ENCODE measurements at places on chromosomes 2 and 18.

- no peak for DNase-seq
Observed at GRCh38 chr2:11550302-11550701, 16.5 kb downstream of the GREB1 start.

DNA sequence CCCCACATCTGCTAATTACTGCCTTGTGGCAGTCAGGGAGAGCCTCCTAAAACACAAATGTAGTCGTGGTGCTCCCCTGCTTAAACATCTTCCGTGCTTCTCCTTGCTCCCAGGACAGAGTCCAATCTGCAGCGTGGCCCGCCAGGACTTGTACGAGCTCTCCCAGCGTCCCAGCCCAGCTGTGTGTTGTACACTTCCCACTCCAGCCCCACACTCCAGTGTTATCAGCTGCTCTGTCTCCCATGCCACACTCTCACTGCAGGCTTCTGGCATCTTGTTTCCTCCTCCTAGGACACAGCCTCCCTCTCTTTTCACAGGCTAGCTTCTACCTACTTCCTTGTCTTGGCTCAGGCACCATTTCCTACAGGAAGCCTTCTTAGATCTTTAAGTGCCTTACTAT, 199.4 kb downstream of the ALPK2 start:
- no peak for DNase-seq

DNA sequence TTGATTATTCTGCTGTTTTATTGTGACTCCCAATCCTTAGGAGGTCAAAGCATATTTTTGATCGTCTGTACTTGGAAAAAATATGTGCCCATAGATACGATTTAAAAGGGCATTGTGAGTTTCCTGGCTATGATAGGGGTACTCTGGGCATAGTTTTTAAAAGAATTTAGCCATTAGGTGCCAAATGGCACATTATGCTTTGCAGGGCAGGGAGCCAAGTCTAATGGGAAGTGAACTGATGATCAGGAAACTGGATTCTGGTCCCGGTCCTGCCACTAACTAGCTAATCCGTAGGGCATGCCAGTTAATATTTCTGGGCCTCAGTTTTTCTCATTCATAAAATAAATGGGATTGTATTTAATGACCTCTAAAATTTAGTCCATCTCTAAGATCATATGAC, 189.3 kb downstream of the LTBP1 start:
- no peak for DNase-seq

DNA sequence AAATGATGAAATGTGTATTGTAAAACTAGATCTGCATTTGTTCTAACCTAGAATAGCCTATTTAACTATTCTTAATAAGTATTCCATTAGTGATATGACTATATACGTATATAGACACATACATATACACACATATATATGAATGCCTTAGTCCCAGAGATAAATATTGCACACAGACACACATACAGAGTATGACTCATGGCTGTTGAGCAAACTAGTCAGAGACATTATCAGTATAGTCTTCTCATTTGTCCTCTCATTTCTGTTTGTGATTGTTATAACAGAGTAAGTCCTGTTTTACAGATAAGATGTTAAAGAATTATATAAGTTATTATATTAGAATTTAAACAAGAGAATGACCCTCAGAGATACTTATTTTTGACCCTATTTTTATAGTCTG, 202.5 kb downstream of the CCDC102B start:
- DNase-seq = no peak

DNA sequence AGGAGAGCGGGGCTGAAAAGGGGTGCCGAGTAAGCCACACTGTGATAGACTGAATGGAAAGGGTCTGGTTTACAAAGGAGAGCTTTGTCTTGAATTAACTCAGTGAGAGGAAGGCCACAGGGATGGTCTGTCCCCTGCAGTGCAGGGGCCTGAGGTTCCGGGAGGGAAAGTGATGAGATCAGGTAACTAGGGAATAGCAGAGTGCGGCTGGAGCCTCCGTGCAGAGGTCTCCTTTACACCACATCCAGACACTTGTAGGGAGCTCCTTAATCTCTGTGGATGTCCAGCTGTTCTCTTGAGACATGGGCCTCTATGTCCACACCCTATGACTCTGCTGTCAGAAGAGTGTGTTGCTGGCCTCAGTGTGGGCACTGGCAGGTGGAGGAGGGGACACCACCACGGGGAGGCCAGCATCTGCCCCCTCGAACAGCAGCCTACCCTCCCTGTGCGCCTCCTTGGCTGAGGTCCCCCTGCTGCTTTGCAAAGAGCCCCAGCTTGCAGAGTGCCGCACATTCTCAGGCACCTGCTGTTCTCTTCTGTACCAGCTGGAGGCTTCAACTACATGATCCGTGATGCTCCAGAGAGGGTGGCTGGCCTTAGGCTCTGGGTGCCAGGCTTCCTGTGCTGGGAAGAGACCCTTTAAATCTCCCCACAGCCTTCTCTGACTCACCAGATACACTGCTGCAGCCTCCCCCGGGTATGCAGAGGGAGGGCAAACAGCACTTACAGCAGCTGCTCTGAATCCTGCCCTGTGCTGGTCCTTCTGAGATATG, 25.9 kb downstream of the ENOSF1 start:
- DNase-seq = no peak

- DNase-seq = no peak
Observed at GRCh38 chr18:5979971-5980457, 84.7 kb upstream of the TMEM200C start.

DNA sequence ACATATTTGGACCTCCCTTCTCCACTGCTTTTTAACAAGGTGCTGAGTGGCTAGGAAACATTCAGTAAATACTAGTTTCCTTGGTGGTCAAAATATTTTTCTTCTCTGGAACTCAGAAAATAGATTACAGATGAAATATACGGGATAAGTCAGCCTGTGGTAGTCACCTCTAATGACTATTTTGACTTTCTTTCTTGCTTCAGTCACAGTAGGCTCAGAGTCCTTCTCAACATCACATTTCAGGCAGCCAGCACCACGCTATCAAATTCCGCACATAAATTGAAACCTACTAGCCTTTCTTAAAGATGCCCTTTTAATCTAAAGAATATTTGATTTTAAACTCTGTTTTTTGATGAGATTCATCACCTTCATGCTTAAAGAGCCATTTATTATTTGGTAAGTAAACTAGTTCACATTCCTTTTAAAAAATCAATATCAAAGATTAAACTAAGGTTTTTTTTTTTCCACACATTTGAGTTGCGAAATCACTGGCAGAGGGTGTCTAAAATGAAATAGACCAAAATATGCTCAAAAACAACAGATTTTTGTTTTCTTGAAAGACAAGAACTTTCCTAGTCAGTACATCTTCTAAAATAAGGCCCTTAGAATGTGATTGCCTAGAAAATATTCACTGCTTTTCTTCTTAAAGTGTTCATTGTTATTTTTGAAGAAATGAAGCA, 181.5 kb downstream of the NRXN1 start:
- no peak for DNase-seq

DNA sequence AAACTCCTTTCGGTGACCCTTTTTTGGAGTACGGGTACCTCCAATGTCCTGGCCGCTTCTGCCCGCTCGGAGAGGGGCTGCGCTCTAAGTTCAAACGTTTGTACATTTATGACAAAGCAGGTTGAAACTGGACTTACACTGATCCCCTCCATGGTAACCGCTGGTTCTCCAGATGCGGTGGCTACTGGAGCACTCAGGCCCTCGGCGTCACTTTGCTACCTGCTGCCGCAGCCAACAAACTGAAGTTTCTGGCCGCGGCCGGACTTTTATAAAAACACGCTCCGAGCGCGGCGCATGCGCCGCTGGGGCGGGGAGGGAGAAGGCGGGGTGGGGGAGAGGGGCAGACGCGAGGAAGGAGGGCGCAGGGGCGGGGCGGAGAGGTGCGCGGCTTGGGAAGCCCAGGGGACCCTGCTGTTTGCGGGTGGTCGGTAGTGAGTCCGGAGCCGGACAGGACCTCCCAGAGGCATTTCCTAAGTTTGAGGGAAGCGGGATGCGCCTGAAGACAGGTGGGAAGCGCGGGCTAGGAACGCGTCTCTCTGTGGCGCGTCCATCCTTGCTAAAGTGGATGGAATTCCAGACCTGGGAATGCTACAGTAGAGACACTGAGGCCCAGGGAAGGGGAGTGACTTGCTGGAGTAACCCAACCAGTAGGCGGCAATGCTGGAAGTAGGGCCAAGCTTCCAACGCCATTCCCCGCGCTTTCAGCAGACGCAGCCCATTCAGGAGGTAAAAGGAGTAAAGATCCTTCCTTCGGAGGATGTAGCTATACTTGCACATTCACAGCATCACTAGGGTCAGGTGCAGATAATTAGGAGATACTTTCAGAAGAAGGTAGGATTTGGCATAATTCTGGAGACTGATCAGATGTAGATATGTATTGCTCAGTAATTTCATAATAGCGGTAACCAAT, at the start of gene CXCR4:
CXCR4 (minus strand) TSS at position 241 of the 910 bp plus-strand sequence; CDS start at position 152, 89 bp downstream.
- no peak for DNase-seq

GRCh38 chr2:236302555-236302954, 38.3 kb upstream of the ASB18 start:
- DNase-seq = no peak

DNA sequence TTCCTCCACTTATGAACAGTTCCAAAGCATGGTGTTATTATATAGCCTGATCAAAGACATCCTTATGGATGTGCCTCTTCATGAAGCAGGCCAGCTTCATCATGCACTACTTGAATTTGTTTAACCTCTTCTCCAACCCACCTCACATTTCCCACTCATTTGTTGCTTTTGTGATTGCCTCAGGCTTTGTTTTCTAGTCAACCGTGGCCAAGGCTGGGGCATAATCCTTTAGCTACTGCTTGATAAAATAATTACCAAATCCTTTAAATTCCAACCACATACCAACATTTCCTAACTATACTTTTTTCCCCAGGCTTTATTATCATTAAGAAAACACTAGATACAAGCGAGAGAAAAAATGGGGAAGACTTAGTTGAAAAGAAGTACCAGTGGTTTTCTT, 39.6 kb upstream of the SCN1A start:
- no peak for DNase-seq

DNA sequence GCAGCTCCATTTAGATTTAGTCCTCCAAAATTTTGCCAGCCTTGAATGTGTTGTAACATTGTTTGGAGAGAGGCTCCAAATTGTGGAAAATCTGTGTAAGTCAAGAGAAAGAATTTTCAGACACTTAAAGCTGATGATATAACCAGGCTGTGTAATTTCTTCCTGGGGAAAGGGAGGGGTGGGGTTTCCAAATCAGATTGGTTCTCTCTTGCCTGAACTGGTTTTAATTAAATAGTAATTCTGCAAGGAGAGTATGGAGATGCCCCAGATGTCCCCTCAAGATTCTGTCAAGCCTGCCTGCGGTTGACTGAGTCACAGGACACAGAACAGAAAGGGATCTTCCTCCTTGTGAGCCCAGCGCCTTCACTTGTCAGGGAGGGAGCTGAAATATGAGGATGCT, 54.5 kb downstream of the C18orf63 start:
- DNase-seq = no peak

Measured in cortex of kidney (tissue), 1 donor.